ENCODE measurements at places on chromosomes 16 and 17. TPM values are rescaled to one million over a fixed set of nuclear protein-coding genes. Genes with fewer than 3 reads are reported as not detected.

Gene HOXB3
- total RNA-seq: 10.5 TPM

DNA sequence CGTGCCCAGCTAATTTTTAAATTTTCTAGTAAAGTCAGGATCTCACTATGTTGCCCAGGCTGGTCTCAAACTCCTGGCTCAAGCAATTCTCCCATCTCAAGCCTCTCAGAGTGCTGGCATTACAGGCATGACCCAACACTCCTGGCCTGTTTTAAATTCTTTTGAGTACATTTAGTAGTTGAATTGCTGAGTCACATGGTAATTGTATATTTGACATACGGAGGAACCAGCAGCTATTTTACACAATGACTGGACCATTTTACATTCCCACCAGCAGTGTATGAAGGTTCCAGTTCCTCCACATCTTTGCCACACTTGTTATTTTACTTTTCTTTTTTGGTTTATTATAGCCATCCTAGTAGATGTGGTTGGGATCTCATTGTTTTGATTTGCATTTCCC, 43.6 kb downstream of the RHOT1 start:
- DNase-seq: no peak

Gene ZDHHC1
- 0.36 TPM for total RNA-seq

Gene PTGES3L
- 0.39 TPM for total RNA-seq

Gene PCTP
- 8.0 TPM for total RNA-seq

Measured in activated naive CD8-positive, alpha-beta T cell treated with anti-CD3 and anti-CD28 coated beads, Interleukin-2, amount 10 ng/mL, durations not matched to agents 7 days and 5 days (primary cell).